ENCODE measurements at places on chromosomes 3 and 15.
A peak's percentile ranks its signal among the peaks of the same experiment; 100 is the strongest.

DNA sequence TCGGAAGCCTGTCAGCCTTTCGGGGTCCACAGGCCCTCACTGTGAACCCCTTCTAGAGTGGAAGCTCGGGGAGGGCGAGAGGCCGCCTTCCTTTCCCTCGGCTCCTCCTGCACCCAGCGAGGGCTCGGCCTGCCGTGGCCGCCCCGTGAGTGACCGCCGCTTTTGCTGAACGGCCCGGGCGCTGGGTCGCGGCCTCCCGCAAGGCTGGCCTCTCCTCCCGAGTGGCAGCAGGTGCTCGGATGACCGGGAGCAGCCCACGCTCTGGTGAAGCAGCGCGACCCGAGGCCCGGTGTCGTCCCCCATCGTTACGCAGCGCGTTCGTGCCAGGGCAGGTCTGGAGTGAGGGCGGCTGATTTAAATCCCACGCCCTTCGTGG lies 53.8 kb downstream of the LRRK1 start:
- DNase-seq: no peak

- DNase-seq: no peak
Observed at GRCh38 chr3:183875411-183875810, 9.3 kb downstream of the PARL start.

- DNase-seq: no peak
Observed at GRCh38 chr3:40200692-40201316, 108.7 kb upstream of the EIF1B start.

GRCh38 chr3:34646911-34647460 lies 848.6 kb downstream of the PDCD6IP start:
- no peak for DNase-seq

GRCh38 chr15:79117442-79118204 lies 27.0 kb upstream of the RASGRF1 start:
- no peak for DNase-seq

- no peak for DNase-seq
Observed at GRCh38 chr3:128572644-128573105, 77.9 kb downstream of the RPN1 start.

GRCh38 chr3:113741620-113742019 lies 4.4 kb downstream of the NAA50 start:
- DNase-seq: no peak

GRCh38 chr3:42855219-42855546 lies 20.5 kb downstream of the CYP8B1 start:
- DNase-seq: no peak

DNA sequence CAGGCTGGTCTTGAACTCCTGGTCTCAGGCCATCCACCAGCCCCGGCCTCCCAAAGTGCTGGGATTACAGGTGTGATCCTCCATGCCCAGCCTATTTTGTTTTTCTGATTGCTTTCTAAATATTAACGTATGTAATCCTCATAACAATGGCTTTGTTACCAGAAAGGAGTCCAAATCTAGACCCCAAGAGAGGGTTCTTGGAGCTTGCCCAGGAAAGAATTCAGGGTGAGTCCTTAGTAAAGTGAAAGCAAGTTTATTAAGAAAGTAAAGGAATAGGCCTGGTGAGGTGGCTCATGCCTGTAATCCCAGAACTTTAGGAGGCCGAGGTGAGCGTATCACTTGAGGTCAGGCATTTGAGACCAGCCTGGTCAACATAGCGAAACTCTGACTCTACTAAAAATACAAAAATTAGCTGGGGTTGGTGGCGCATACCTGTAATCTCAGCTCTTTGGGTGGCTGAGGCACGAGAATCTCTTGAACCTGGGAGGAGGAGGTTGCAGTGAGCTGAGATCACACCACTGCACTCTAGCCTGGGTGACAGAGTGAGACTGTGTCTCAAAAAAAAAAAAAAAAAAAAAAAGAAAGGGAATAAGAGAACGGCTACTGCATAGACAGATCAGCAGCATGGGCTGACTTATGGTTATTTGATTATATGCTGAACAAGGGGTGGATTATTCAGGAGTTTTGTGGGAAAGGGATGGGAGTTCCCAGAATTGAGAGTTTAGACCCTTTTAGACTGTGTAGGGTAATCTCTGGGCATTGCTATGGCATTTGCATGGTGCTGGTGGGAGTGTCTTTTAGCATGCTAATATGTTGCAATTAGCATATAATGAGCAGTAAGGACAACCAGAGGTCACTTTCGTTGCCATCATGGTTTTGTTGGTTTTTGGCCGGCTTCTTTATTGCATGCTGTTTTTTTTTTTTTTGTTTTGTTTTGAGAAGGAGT lies 36.1 kb downstream of the TYRO3 start:
- no peak for DNase-seq

- DNase-seq: no peak
Observed at GRCh38 chr15:41814534-41814933, 13.4 kb upstream of the JMJD7 start.

DNA sequence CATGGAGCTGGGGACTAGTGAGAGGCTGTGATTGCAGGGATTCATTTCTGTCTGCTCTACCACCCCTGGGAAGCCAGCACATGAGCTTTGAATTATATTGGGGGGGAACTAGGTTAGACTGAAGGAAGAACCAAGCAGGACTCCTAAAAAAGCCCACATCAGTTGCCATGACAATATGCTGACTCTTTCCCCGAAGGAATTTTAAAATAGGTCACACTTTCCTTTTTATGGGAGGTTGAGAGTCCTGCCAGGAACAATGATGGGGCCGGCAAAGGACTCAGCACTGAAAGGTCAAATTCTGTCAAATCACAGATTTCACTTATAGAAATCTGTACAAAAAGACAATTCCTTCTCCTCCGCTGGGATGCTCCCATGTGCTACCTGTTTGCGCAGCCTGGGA lies 130.8 kb downstream of the ZNF621 start:
- no peak for DNase-seq

- no peak for DNase-seq
Observed at GRCh38 chr15:31402511-31403056, 75.9 kb downstream of the KLF13 start.

- DNase-seq: no peak
Observed at GRCh38 chr3:185661772-185662171, 75.7 kb downstream of the SENP2 start.

GRCh38 chr3:11769704-11770476 lies 76.8 kb downstream of the TAMM41 start:
- DNase-seq: no peak

GRCh38 chr3:150495563-150496168 lies 50.6 kb downstream of the SERP1 start:
- DNase-seq: peak; percentile 28

DNA sequence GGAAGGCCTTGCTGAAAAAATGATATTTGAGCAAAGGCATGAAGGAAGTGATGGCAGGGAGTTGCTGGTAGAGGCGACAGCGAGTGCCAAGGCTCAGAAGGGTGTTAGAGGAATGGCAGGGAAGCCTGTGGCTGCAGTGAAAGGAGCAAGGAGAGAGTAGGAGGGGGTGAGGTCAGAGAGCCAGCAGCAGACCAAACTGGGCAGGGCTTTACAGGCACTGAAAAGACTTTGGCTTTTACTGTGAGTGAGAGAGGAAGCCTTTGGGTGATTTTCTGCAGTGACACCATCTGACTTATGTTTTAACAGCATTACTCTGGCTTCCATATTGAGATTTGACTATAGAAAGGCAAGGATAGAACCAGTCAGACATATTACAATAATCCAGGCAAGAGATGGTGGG lies 11.4 kb downstream of the TICRR start:
- no peak for DNase-seq

- DNase-seq: no peak
Observed at GRCh38 chr3:117141812-117142211, 432.2 kb downstream of the TUSC7 start.

GRCh38 chr3:15310491-15311370 lies 21.7 kb downstream of the SH3BP5 start:
- DNase-seq: no peak

- DNase-seq: peak; percentile 18
Observed at GRCh38 chr15:88255484-88256278, 858 bp downstream of the NTRK3 start.

DNA sequence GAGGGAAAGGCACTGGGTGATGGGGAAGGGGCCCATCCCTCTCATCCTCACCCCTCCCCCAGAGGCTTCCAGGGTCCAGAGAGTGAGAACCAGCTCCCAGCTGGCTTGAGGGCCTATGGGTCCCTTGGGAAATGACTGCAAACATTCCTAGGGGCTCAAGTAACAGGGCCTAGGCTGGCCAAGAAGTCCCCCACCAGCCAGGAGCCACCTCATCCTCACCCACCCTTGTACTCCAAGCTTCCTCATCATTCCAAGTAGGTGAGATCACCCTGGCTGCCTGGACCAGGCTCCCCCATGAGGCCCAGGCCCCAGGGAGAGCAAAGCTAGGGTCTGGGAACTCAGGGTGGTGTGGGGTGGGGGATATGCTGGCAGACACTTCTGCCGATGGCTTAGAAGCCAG lies 14.8 kb downstream of the LOXL1 start:
- peak; percentile 90 for DNase-seq

GRCh38 chr3:42780892-42781700 lies 8.0 kb upstream of the CCDC13 start:
- DNase-seq: peak; percentile 40

DNA sequence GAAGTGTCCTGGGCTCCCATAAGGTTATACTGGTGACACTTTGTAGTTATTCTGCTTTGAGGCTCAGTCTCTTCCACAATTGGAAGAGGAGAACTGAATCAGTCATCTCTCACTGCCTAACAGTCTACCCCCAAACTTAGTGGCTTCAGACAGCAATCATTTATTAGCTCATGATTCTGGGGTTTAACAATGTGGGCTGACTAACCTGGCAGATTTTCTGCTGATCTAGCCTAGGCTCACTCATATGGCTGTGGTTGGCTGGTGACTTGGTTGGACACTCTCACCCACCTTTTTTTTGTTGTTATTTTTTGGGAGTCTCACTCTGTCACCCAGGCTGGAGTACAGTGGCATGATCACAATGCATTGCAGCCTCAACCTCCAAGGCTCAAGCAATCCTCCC lies 7.1 kb downstream of the GPD1L start:
- DNase-seq: no peak

- no peak for DNase-seq
Observed at GRCh38 chr3:74693251-74693650, 78.8 kb upstream of the CNTN3 start.

- no peak for DNase-seq
Observed at GRCh38 chr3:141308588-141309218, 59.6 kb upstream of the ZBTB38 start.

DNA sequence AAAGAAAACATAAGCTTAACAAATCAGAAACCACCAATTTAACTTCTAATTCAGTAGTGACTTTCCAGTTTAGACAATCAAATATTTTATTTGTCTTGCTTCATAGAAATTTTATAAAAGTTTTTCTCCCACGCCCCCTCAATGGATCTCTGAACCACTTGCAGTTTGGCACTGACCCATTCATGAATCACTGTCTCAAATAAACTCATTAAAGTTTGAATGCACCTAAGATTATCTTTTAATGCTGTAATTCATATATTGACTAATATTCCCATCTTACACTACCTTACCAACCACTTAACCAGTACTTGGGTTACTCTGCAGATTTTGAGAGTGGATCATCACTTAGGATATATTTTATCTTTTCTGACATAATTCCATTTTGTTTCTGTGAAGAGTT lies 880.2 kb downstream of the OTOL1 start:
- DNase-seq: no peak

DNA sequence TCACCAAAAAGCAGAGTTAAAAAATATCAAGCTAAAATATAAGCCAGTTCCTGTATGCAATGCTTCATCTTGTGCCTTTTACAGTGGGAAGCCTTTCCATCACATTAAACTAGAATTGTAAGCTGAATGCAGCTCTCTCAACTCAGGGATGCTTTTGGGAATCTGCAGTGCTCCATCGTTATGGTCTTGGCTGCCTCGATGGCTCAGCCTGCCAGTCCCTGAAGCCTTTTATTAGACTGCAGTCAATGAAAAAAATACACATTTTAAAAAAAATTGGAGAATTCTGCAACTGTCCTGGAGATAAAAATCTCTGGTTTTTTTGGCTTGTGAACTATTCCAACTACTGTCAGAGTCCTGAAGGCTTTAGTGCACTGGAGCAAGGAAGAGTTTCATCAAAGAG lies 53.0 kb downstream of the FRMD4B start:
- DNase-seq: no peak

- DNase-seq: no peak
Observed at GRCh38 chr3:140344601-140345205, 333.2 kb upstream of the TRIM42 start.

DNA sequence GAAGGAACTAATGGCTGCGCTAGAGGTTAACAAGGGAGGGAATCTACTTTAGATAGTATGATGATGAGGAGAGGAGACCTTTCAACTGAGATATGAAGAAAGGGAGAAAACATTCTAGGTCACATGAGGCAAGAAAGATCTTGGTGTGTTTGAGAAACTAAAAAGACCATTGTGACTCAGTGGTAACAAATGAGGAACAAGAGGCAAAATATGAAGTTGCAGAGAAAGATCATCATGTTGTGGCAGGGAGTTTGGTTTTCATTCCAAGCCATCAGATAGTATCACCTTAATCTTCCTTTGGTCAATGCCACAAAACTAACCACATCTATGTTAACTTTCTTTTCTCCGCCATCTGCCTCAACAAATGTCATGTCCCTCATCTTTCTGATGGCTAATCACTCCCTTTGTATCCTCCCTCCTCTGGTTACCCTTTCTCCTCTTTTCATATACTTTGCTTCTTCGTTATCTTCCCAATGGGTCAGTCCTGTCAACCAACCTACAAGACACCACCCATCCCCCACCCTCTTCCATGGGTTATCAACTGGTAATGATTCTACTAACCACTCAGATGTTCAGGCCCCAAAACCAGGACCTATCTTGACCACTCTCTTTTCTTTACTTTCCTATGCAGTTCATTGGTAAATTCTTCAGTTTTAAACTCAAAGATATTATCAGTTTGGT lies 2.4 kb upstream of the PDCD6IP start:
- no peak for DNase-seq

GRCh38 chr15:77034695-77035489 lies 36.0 kb downstream of the TSPAN3 start:
- DNase-seq: no peak

DNA sequence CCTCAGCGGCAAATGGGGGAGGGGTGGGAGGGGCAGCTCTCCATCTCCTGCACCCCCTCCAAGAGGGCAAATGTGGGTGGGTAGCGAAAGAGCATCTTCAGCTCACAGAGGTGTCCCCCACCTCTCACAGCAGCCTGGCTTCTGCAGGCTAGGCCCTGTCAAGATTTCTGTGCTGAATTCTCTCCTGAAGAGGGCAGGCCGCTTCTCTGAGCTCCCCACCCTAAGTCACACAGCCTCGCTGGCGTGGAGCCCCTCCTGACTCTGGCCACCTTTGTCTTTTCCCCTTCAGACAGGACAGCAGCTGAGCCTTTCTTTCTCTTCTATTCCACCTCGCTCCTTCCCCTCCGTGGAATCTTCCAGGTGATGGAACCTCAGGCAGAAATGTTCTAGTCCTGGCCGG lies 26.3 kb upstream of the ADAMTS7 start:
- DNase-seq: no peak

- no peak for DNase-seq
Observed at GRCh38 chr3:31265646-31266428, 266.9 kb upstream of the STT3B start.

GRCh38 chr15:68887120-68887519 lies 43.2 kb upstream of the SPESP1 start:
- DNase-seq: no peak

GRCh38 chr3:76646921-76647562 lies 392.9 kb upstream of the ROBO2 start:
- no peak for DNase-seq

GRCh38 chr3:58414538-58415197 lies 19.0 kb downstream of the PDHB start:
- DNase-seq: no peak

- DNase-seq: no peak
Observed at GRCh38 chr15:39054128-39054732, 489.6 kb upstream of the RASGRP1 start.

- peak; percentile 42 for DNase-seq
Observed at GRCh38 chr15:70101459-70102113, 3.9 kb upstream of the TLE3 start.
